CD4-positive, alpha-beta T cell treated with Interleukin-12 subunit alpha and Interleukin-12 subunit beta, for 1 hour (primary cell): ENCODE measurements at places on chromosomes 7 and 10.

GRCh38 chr7:3272691-3273141 is 28.3 kb upstream of the SDK1 start:
- DNase-seq = no peak

DNA sequence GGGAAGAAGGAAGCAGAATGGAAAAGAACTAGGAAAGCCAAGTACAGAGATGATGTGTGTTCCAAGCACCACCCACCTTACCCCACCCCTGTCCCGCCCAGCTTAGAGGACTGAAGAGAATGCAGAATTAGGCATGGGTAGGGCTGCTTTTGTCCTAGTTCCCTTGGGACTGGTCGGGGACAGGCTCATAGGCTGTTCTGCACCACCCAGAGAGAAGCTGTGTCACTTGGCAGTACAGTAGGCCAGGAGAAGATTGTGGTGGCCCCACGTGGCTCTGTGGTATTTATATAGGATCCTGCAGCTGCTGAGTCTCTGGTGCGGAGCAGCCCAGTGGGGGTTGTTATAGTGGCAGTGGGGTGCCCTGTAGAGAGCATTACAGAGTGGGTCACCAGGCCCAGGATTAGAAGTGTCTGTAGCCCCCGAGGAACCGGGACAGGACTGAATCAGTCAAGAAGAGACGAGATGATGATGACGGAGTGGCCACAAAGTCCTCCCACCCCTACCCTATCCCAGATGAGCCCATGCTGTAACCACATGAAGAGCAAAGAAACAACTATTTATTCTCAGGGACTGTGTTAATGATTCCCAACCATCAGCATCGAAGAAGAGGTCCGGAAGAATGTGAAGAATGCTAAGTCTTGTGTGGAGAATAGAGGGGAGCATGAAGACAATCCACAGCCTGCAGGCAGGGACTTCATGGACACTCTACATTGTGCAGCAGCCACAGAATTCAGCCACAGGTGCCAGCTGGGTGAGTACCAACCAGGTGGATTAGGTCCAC is 88.9 kb downstream of the C1GALT1 start:
- DNase-seq = no peak

DNA sequence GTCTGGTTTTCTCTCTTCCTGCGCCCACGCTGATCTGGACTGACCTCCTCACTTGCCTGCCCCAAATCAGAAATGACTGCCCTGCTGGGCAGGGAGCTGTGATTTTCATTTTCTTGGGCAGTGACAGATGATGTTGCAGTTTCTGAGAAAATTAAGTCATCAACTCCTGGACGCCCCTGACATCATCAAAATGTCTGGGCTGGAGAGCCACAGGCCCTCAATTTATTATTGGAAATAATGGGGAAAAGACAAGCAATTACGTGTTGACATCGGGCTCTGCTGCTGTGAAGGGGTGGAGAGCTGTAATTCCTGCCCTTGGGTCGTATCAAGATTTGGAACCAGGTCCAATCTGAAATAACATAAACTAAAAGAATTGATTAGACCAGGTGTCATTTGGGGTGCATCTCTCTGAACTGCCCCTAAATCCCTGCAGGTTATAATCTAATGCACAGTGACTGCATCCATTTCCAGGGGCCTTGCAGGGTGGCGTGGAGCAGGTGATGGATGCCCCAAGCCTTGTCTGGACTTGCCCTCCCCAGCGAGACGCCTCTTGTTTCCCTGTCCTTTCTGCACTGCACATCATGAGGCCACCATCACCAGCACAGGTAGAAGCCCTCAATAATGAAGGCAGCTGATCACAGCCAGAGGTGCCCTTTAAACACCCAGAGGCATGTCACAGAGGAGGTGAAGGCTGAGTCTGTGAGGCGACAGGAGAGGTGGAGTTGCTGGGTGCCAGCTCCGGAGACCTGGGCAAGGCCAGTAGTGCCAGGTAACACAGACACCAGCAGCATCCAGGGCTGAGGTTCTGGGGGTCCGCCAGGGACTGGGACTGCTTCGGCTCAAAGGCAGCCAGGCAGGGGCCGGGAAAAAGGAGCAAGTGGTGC is 98.7 kb downstream of the HTR5A start:
- no peak for DNase-seq

GRCh38 chr10:52446391-52446790 is 132.3 kb downstream of the DKK1 start:
- no peak for DNase-seq

- DNase-seq = no peak
These were observed 116.2 kb downstream of the GFRA1 start for GRCh38 chr10:116156819-116157218.

GRCh38 chr7:1056785-1057410 is 12.6 kb downstream of the GPR146 start:
- no peak for DNase-seq

DNA sequence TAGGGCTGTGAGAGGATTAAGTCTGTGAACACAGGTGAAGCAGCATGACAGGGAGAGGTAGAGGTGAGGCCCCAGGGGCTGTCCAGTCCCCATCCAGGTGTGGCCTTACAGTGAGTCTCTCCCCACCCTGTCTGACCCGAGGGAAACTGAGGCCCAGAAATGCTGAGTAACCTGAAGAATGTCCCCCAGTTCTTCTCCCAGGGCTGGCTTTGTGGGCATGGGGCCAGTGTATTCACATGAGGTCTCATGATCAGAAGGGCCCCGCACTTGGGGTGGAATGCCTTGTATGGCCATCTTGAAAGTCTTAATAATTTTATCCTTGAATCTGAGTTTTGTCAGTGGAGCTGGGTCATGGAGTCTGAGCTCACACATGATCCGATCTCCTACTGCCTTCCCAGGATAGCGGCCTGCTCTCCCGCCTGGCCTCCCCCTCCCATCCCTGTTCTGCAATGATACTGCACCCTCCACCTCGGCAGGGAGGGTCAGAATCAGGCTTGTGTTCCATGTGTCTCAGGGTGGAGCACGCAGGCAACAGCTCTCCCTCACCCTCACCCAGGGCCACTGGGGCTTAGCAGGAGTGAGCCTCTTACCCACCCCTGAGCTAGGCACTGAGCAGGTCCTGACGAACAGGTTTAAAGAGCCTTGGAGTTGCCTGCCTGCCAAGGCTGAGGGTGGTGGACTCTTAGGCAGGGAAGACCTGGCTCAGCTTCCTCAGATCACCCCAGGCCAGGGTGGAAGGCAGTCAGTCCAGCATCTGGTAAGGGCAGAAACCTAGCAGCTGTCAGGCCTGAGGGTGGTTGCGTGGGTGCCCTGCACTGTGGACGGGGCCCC is 41.4 kb upstream of the NPFFR1 start:
- no peak for DNase-seq

GRCh38 chr7:105016709-105017656 is 3.0 kb downstream of the KMT2E start:
- DNase-seq = no peak

DNA sequence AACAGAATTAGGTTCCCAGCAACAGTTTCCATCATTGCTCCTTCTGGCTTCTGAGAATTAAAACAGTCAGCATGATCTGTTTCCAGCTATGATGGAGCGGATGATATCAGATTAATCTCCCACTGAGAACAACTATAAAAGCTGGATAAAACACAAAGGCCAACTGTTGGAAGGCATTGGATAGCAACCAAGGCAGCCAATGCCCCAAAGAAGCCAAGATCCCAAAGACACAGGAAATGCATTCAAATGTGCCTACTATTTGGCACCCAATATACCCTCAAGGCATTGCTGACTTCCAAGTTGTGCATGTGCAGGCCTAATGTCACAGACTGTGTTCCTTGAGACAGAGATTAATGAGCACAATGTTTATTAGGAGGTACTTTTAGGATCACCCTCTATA is 259.3 kb downstream of the ARHGAP12 start:
- DNase-seq = no peak

DNA sequence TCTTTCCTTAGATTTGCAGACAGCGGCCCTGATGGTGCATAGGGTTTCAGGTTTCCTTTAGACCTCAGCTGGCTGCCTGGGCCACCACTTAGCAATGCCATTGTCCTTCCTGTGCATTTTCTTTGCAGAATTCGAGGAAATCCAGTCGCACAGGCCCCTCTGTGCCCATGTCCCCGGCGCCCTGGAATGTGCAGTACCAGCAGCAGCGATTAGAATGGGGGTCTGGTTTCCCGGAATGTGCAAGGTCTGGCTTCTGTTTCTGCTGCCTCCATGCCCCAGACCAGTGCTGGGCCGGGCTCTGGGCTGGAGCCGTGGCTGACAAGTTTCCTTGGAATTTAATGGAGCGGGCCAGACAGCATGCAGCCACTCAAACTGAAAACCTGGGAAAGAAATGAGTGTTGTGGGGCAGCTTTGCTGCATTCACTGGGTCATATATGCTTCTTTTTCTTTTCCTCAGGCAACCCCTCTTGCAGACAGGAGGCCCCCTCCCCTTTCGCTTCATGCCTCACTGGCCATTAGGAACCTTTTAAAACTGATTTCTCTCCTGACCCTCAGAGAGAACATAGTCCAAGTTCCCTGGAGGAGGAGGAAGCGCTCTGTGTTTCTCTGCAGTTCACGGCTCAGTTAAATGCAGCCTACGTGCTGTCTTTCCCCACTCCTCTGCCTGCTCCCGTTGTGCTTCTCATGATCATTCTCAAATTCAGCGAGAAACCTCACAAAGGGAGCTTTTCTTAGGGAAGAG is 14.4 kb downstream of the HTRA1 start:
- no peak for DNase-seq

DNA sequence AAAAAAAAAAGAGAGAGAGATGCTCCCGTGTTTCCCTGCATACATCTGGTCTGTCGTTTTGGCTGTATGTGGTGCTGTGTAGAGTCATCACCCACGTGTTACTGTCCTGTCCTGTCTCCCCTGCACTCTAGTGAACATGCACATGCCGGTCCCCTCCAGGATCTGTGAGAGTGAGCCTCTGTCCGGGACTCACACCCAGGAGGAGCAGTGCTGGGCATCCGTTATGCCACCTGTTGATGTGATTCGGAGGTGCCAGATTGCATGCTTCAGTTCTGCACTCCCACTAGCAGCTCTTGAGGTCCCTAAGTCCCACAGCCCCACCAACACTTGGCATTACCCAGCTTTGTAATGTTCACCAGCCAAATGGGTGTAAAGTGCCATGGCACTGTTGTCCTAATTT is 16.4 kb downstream of the GHRHR start:
- no peak for DNase-seq

DNA sequence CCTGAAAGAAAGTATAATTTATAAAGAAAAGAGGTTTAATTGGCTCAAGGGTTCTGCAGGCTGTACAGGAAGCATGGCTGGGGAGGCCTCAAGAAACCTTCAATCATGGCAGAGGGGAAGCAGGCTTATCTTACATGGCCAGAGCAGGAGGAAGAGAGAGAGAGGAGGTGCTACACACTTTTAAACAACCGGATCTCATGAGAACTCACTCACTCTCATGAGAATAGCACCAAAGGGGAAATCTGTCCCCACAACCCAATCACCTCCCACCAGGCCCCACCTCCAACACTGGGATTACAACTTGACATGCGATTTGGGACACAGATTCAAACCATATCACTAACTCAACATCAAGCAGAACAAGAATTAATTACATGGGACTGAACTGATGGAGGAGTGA is 6.9 kb upstream of the ZNF485 start:
- DNase-seq = no peak

DNA sequence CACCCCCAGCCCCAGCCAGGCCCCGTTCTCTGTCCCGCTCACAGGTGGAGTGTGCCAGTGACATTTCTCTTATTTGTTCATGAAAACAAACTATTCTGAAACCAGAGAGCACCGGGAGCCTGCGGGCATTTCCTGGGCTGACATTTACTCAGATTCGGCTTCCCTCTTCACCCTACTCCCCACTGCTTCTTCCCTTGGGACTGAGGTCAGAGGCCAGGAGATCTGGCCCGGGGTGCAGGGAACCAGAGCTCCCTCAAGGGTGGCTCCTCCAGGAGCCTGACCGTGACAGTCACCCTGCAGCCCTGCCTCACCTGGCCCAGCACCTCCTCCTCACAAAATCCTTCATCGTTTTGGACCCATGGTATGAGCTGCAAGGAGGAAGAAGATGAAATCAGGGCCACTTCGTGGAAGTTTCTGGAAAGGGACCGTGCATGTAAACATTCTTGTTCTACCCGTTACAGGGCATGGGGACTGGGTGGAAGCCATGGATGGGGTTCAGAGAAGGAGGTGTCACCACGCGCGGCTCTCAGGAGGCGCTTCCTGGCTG is 12.2 kb downstream of the BHLHA15 start:
- DNase-seq = no peak

DNA sequence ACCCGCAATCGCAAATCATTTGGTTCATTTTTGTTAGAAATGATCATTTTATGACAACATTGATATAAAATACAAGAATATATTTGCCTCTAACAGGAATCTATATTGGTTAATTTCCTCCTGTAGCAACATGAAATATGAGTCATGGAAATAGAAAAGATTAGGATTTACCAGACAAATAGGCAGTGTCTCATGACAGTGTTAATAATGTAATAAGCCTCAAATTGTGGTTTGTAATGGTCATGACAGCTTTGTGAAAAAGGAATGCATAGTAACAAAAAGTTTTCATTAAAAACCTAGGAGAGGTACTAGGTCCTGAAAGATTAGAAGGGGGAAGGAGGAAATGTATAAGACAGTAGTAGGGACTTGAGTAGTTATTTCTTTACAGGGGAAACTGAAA is 7.9 kb upstream of the SLK start:
- no peak for DNase-seq

DNA sequence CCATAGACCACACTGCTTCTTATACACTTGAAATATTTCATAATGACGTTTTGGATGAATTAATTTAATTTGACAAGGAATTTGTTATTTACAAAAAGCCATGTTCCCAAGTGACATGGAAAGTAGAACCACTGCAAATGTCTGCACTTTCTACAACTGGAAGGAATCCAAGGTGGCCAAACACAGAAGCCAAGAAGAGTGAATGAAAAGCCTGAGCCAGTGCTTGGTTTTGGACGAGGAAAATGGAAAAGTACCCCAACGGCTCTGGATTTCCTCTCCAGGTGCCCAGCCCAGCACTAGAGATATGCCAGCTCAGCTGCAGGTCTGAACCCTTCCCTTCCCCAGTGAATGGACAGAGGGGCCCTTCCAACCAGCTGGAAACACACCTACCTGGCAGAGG is 279.4 kb downstream of the TNS3 start:
- no peak for DNase-seq

DNA sequence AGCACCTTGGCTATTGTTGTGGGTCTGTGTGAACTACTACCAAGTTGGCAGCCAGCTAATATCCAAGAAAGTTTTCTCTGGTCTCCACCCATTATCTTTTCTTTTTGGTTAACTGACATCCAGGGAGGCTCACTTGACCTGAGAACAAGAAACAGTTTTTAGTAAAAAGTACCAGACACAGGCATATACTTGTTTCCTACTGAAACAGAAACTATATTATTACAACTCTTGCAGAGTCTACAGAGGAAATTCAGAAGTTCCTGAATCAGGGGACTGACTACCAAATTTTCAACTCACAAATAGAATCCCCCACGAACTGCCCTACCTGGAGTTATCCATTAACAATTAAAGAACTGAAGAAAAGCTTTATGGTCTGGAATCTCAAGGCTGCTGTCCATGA is 168.9 kb downstream of the KCND2 start:
- DNase-seq = no peak

DNA sequence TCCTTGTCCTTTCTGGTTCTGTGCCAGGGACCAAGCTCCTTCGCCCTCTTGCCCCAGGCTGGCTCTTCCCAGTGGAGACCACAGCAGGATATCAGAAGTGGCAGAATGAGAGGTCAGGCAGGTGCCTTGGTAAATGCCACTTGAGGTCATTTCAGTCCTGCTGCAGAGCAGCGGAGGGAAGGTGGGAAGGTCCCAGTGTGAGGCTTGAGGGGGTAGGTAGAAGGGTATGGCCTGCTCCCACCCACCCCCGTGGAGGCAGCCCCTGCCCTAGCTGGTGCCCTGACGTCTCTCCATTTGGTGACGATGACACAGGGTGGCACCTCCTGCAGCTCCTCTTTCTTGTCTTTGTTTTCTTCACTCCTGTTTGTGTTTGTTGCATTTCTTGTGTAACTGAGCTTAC is 538.8 kb downstream of the TCERG1L start:
- DNase-seq = no peak
